ENCODE measurements at places on chromosomes 7 and 10.

GRCh38 chr10:44439239-44439957 lies 54.5 kb upstream of the CXCL12 start:
- DNase-seq: no peak

GRCh38 chr10:132296666-132297443 lies 10.9 kb downstream of the STK32C start:
- no peak for DNase-seq

GRCh38 chr10:100568912-100569311 lies 33.2 kb downstream of the HIF1AN start:
- no peak for DNase-seq

GRCh38 chr7:100371561-100372171 lies 1.6 kb upstream of the PILRA start:
- no peak for DNase-seq

GRCh38 chr10:82394122-82394521 lies 519.1 kb downstream of the NRG3 start:
- no peak for DNase-seq
